ENCODE measurements at places on chromosomes 12 and 14.

DNA sequence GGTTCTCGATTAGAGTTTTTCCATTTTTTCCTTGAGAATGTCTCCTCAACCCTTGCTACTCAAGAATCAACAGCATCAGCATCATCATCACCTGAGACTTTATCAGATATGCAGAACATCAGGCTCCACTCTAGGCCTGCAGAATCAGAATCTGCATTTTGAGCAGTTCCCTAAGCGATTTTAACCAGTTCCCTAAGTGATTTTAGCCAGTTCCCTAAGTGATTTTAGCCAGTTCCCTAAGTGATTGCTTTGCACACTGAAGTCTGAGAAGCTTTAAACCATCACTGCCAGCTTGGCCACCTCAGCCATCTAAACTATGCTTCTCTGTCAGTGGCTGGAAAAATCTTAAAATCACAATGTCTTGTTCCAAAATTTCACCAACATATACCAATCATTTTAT, 29.4 kb upstream of the SLC38A1 start:
- no peak for DNase-seq

GRCh38 chr12:110369992-110370391, 33.5 kb downstream of the ANAPC7 start:
- no peak for DNase-seq

DNA sequence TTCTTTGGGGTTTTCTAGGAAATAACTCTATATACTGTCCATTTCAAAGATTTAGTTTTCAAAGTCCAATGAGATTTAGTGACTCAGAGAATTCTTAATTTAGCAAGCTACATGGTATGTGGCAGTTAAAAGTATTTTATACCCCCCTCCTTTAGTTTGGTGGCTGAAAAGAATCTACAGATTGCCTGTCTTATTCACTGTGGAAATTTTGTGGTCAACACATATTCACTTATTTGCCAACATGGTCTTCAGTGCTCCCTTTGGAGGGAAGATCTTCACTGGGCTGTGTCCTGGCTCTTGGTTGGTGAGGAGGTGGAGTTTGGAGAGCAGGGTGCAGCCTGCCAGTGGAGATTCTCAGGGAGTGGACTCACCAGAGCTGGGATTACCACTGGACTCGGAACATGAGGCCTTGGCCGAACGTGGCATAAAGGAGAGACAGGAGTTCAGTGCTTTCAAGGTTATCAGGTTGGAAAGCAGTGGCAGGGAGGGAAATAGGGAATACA, 39.8 kb downstream of the SAMD4A start:
- DNase-seq, result no peak

DNA sequence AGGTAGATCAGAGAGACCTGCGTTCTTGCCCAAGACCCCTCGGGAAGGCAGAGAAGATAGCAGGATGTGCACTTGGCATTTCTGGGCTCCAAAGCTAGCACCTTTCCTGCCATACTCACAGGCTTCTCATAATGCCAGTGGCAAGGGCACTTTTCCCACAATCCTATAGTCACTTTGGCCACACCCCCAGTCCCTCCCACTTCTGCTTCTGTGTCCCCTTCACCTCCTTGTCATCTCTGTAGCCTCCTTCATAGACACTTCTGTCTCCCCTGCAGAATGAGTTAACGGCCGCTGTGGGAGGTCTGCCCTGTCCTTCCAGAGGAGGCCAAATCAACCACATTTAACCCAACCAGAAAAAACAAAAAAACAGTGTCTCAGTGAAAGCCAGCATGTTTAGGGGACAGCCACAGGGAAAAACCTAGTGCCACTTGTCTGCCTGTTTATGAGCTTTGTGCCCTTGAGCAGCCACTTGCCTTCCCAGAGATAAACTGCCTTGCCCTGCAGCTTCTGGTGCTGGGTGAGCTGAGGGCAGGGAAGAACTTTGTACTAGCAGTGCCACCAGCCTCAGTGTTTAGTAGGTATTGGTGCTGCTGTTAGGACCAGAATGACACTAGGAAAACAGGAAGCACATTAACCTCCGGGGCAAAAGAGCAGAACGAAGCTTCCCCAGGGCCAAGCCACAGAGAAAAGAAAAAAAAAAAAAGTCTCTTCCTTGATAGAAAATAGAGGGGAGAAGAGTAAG, 193.0 kb upstream of the PWP1 start:
- DNase-seq, result no peak

DNA sequence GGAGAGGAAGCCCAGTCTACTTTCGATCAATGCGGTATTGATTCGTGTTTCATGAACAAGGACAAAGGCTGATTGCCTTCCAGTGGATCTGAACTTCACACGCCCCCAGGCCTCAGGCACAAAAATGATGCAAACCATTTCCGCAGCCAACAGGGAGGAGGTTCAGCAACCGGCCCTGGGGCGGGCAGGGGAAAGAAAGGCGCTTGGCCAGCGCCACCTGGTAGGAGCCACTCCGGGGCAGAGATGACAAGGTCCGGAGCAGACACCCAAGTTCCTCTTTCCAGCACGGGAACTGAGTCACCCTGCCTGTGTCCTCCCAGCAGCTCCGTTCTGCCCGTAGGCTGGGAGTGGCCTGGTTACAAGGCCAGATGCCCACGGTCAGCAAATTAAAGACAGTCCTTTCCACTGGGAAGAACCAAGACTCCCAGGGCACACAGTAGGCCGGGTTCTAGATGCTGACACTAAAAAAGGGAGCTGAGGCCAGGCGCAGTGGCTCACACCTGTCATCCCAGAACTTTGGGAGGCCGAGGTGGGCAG, 136.3 kb downstream of the SCARB1 start:
- DNase-seq, result no peak

DNA sequence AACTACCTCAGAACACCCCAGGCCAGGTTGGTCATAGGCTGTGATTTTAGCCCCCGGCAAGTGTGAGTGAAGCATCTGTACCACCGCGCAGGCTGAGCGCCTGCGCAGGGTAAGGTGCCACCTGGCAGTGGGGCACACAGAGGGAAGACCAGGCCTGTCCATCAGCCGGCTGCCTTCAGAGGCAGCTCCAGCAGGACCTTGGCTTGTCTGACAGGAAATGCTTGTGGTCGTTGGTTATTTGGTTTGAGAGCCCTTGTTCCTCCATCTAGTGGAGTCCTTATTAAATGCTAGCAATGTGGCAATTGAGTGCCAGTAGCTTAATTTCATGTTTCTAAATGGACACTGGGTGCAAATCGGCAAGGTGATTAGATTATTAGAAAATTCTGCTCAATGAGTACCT, 27.5 kb downstream of the SLC25A29 start:
- no peak for DNase-seq

GRCh38 chr12:69546693-69547438, 38.4 kb upstream of the CCT2 start:
- DNase-seq, result no peak

- DNase-seq, result no peak
These were observed 26.9 kb downstream of the DDX47 start for GRCh38 chr12:12839873-12840579.

GRCh38 chr12:11704089-11704488, 54.6 kb downstream of the ETV6 start:
- no peak for DNase-seq

GRCh38 chr12:30813525-30814294, 59.0 kb upstream of the CAPRIN2 start:
- no peak for DNase-seq

DNA sequence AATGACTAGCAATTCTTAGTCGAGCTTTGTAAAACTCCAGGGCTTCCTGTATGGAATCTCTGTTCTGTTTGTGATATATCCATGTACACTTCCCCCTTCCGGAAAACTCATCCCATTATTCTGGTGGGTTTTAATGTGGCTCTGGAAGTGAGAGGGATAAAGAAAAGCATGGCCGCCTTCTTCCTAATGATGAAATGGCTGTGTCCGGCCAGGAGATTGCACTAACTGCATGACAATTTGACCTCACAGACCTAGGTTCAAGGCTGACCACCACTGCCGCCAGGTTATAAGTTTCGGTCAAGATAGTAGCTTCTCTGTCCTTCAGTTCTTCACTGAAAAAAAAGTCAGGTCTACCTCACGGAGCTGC, 41.0 kb upstream of the NPAS3 start:
- no peak for DNase-seq

- DNase-seq, result peak; percentile 33
These were observed 23.1 kb upstream of the LRTM2 start for GRCh38 chr12:1797011-1797901.

DNA sequence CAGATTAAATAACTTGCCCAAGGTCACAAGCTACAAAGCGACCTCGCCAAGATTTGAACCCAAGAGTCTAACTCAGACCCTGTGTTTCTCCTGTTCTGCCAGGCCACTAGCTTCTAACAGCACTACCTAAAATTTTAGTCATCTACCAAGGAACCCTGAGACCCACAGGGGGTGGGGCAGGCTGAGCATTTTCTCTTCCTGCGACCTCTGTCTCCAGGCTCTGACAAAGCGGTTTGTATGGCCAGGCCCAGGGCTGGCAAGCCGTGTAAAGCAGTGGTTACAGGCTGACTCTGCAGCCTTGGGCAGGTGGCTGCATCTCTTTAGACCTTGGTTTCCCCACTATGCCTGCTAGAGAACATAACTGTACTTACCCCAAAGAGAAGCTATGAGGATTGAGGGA, 5.3 kb downstream of the VDR start:
- DNase-seq, result no peak

GRCh38 chr12:20438299-20438779, 70.0 kb downstream of the PDE3A start:
- no peak for DNase-seq

DNA sequence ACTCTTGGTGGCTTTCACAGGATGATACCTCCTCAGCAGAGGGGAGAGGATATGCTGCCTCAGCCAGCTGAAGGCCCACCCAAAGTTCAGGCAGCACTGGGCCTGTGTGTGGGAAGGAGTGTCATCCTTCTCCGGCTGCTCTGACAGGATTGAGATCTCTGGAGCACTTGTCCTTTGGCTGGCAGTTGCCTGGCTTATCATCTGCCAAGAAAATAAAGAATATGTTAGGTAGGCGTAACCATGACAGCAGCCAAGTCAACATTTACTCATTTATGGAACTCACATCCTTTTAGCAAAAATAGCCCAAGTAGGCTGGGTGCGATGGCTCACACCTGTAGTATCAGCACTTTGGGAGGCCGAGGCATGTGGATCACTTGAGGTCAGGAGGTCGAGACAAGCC, 68.5 kb downstream of the PPFIBP1 start:
- no peak for DNase-seq

GRCh38 chr14:95515596-95516552, 576 bp downstream of the SYNE3 start:
- DNase-seq, result peak; percentile 87

DNA sequence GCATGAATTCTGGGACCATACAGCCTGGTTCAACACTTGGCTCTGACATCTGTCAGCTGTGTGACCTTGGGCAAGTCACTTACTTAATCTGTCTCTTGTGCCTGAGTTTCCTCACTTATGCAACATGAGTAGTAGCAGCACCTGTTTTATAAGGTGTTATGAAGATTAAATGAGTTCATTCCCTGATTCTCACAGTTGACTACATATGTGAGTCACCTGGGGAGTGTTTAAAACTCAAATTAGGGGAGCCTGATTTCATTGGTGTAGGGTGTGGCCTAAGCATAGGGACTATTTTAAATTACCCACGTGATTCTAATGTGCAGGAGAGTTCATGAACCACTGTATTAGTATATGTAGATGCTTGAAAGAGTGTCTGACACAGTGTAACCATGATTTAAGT, 36.7 kb upstream of the TMEM233 start:
- no peak for DNase-seq

- no peak for DNase-seq
These were observed 29.5 kb upstream of the MAP1LC3B2 start for GRCh38 chr12:116529686-116530085.

DNA sequence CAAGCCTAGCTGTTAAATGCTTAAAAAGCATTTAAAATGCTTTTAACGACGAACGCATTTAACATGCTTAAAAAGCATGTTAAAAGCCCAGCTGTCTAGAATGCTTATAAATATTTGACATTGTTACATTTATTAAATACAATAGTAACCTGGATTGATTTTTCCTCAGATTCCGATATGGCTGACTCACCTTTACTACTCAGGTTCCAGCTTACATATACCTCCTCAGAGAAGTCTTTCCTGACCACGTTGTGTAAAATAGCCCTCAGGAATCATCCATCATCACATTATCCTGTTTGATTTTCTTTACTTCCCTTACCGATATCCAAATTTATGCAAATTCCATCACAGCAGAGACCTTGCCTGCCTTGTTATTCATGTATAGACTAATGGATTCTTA, 51.4 kb downstream of the SLC41A2 start:
- no peak for DNase-seq

DNA sequence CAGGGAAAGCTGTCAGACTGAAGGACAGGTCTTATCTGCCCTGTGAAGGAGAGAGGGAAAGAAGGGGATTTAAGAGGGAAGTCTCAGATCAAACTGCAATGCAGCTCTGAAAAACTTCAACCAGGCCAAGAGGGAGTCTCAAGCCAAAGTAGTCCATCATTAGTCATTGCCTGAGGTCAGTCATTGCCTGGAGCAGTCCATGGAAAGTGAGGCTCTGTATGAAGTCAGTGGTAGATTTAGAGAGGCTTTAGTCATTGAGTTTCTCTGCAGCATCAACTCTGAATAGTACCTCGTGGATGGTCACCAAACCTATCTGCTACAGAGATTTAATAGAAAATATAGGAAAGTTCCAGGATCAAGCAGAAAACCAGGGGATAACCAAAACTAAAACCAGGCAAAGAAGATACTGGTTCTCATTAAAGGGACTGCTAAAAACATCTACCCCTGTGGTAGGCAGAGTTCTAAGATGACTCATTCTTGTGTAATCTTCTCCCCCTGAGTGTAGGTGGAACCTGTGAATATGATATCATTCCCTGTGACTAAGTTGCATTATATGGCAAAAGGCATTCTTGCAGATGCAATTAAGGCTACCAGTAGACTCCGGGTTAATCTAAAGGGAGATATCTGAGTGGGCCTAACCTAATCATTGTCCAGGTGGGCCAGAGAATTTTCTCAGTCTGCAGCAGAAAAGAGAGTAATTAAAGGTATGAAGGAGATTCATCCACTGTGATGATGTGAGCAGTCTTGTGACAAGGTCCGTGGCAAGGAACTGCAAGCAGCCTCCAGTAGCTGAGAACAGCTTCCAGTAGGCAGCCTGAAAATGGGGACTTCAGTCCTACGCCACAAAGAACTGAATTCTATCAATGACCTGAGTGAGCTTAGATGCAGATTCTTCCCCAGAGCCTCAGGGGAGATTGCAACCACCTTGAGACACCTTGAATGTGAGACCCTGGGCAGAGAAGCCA, 123.1 kb downstream of the GALC start:
- no peak for DNase-seq

DNA sequence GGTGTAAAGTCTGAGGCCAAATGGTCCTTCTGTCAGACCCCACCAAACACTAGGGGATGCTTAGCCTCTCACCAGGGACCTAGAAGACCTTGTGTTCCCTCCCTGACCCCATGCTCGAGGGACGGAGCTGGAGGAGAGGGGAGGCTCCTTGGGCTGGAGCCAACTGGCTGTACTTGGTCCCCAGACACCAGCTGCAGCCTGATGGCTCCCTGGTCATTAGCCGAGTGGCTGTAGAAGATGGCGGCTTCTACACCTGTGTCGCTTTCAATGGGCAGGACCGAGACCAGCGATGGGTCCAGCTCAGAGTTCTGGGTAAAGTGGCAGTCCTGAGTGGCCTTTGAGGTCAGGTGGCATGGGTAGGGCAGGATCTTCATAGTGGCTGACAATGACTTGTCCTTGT, 29.0 kb downstream of the PAPLN start:
- peak; percentile 32 for DNase-seq

- DNase-seq, result no peak
These were observed 130.2 kb upstream of the HMGA2 start for GRCh38 chr12:65694130-65694529.
